Activated CD8-positive, alpha-beta memory T cell treated with anti-CD3 and anti-CD28 coated beads for 1 hour (primary cell): ENCODE measurements at places on chromosomes 1 and 21.
A peak's percentile ranks its signal among the peaks of the same experiment; 100 is the strongest.

DNA sequence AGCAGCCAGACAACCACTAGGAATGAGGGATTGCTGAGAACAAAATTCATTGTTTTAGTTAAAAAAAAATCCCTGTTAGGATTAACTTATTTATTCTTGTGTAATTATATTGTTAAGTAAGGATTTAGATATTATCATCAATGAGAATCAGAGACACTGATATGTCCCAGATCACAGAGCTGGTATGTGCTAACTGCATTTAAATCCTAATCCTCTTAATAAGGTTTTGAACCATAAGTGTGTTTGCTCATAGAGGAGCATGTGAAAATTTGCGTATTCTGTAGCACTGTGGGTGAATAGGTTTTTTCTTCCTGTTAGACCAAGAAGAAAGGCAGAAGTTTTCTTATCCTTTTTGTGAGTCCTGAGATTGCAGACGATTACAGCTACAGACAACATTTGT lies 147.1 kb downstream of the HHAT start:
- no peak for DNase-seq

DNA sequence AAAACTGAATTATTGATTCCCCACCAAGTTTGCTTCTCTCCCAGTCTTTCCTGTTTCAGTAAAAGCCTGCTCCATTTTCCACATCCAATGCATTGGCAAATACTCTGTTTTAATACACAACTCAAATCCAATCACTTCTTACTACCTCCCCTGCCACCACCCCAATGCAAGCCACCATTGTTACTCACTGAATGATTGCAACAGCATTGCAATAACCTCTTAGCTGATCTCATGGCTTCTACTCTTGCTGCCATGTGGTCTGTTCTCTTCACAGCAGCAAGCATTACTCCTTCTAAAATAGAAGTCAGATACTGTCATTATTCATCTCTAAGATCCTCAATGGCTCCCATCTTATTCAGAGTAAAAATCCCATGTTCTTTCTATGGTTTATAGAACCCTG lies 123.4 kb downstream of the ATP6V1G3 start:
- DNase-seq = no peak

- no peak for DNase-seq
Measured at GRCh38 chr1:95023399-95024043, 49.2 kb downstream of the ALG14 start.

DNA sequence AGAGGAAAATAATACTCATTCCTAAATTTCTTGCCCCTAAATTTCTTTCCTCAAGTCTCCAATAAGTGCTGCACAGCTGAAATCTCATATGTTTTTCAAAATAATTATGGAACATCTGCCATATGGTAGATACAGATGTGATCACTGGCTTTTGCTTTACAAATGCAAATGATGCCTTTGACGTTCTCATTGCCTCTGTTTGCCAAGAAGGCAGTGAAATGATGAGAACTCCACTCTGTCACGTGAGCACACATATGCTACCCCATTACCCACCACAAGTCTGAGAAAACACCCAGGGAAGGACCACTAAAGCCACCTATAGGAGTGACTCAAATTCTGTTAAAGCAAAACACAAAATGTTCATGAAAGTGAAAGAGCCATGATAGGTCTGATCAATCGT lies 43.9 kb downstream of the DSCAM start:
- no peak for DNase-seq

DNA sequence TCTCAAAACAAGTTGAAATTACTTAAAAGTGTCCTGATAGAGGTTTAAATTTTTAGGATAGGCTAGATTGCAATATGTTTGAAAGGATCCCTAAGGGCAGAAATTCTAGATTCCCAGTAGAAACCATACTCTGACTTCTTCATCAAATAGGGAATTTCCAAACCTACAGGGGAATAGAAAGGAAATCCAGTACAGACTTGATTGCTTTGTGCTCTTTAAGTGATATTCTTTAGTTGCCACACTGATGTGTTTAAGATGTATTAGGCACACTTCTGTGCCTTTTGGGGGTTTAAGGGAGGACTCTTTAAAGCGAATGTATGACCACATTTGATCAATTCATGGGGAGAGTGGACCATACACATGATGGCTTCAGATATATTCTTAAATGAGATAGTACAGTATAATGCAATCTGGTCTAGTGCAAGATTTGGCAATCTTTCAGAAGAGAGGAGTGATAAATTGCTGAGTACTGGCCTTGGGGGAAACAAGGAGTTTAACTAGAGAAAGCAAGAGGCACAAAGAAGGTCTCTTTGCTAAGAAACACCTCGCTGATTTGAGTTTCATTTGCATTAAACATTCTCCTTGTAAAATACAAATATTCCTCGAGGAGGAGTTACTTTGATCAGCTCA lies 268.8 kb upstream of the NR5A2 start:
- DNase-seq = no peak

DNA sequence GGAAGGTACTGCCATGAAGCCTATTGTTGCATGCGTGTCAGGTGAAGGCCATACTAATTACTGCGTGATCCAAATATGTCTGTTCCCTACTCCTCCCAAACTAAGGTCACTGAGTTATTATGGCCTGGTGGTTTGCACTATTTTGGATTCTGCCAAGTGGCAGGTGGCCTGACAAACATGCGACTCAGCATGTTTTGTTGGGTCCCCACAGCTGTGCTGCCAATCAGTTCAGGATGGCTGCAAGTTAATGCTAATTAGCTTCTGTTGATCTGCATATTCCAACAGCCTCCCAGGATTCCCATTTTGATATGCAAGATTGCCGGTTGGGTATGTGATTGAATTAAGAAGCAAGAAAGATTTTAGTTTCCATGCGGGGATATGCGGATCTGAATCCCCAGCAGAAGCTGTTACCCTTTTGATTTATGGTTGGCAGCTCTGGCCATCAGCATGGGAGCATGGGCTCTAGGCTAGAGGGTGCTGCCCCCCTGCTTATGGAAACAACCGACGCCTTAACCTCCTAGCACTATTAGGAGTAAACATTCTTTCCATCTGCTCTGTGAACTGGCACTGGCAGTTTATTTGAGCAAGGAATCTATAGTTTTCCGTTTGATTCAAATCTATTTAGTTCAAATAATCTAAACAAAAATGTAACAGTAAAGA lies 429.8 kb upstream of the C1orf87 start:
- no peak for DNase-seq

- DNase-seq = no peak
Measured at GRCh38 chr1:202858331-202858730, 30.6 kb downstream of the RABIF start.

DNA sequence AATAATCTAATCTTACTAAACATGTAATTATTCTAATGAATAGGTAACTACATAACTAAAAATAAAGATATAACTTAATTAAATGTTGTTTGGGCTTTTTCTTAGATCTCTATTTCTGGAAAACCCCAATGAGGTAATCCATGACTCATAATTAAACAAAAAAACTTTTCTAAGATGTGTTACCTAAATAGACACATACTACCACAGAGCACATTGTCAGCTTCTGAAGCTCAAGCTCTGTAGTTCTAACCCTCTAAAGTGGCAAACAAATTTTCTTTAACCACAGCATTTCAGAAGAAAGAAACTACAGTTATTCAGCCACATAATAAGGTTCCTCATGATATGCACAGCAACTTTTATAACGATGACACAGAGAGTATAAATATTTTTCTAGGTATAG lies 4.2 kb downstream of the OR6K3 start:
- no peak for DNase-seq

- no peak for DNase-seq
Measured at GRCh38 chr1:6358144-6358624, 35.4 kb downstream of the ACOT7 start.

DNA sequence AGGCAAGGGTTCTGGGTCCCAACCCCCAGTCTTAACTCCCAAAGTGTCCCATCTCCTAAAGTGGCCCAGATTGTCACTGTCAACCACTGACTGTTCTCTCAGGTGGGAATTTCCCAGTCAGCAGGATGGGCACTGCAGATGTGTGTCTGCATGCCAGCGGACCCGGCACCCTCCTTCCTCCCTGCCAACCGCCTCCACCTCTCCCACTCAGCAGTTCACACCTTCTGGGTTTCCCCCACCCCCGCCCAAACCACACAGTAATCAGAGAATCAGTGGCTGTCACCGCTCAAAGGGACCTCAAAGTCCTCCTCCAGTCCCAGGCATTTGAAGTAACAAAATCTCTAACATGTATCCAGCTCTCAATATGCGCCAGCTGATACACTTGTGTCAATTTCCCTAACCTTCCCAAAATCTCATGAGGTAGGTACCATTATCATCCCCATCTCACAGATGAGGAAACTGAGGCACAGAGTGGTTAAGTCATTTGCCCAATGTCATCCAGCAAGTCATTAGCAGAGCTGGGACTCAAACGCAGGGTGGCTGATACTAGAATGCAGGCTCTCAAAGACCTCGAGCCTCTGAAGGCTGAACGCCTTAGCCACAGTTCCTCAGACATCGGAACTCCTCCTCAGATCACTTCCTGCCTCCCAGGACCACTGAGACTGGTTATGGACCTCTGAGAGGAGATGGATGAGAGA lies 4.8 kb downstream of the RUNX3 start:
- peak; percentile 77 for DNase-seq

GRCh38 chr1:109926662-109927300 lies 16.1 kb downstream of the CSF1 start:
- no peak for DNase-seq

GRCh38 chr21:37223804-37224345 lies 43.3 kb downstream of the VPS26C start:
- no peak for DNase-seq

DNA sequence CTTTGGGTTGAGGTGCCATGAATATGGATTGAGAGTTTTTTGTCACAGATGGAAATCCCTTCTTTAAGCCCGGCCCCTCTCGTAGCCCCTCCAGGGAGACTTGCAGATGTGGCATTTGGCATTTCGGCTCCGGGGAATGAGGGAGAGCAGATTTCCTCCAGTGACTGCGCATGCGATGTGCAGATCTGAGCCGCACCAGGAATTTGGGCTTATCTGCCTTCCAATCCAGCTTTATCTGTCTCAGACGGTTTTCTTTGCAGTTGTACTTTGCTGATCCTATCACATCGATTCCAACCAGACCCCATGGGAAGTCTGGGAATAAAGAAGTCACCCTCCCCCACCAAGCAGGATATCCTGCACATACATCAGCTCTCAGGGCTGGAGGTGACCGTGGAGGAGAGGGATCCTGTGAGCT lies 11.7 kb downstream of the KIF26B start:
- DNase-seq = no peak

DNA sequence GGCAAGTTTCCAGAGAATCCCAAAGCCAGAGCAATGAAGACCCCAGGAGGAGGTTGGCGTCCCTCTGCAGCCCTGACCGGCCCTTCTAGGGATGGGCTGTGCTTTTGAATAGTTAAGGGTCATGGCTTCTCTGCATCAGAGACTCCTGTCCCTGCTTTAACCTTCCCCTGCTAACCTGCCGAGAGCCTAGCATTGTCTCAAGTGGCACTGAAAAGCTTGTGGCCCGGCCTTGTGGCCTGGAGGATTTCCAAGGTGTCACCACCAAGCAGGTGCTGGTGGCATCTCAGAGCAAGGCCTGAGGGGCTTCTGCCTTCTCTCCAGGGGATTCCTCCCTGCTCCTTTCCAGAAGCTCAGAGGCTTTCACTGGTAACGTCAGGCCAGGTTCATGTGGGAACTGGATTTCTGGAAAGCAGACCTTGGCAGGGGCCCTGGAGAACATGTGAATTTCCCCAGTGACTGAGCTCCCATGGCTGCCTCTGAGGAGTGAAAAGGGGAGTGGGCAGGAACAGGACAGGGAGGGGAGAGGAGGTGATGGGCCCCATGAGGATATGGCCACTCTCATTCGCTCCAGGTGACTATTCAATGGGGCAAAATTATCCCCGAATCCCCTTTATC lies 409.9 kb downstream of the PTPRU start:
- no peak for DNase-seq
